ENCODE measurements at places on chromosomes 12 and 14. TPM values are rescaled to one million over a fixed set of nuclear protein-coding genes. Genes with fewer than 3 reads are reported as not detected.

DNA sequence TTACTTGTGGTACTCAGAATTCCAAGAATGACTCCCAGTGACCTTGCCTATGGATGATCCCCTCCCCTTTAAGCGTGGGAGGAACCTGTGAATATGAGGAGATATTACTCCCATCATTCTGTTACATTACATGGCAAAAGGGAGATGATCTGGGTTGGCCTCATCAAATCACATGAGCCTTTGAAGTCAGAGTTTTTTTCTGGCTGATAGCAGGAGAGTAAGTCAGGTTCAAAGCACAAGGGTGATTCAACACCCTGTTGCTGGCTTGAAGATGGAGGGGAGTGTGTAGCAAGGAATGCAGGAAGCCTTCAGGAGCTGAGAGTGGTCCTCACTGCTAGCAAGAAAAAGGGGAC is 9.1 kb upstream of the MDM2 start:
- DNase-seq = no peak

GRCh38 chr12:15322164-15323061 is at the start of gene PTPRO:
Gene PTPRO, plus strand, starts transcription at chr12:15322508.
- no peak for DNase-seq

GRCh38 chr14:99413911-99414310 is 66.7 kb downstream of the SETD3 start:
- no peak for DNase-seq

DNA sequence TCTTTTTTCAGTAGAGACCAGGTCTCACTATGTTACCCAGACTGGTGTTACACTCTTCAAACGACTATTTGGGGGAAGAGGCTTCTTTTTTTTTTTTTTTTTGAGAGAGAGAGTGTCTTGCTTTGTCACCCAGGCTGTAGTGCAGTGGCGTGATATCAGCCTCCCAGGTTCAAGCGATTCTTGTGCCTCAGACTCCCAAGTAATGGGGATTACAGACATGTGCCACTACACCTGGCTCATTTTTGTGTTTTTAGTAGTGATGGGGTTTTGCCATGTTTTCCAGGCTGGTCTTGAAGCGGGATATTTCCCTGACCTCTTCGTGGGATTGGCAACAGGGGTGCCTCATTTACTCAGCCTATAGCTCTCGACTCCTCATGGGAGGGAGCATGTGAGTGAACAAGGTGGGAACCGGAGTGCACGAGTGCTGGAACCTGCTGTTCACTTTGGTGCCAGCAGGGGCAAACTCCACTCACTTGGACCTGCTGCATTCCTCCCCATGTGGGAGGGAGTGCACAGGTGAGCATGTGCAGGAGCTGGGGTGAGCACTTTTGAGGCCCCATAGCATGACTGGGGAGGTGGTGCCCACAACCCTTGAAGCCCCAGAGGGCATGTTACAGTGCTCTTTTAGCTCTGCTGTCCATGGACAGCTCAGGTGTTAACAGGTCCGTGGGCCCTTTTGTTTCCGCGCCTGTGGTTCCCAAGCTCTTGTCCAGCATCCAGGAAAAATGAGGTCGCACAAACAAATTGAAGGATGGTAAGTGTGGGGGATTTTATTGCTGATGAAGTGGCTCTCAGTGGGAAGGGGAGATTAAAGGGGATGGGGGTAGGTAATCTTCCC is 79.1 kb upstream of the HECTD1 start:
- DNase-seq = no peak

DNA sequence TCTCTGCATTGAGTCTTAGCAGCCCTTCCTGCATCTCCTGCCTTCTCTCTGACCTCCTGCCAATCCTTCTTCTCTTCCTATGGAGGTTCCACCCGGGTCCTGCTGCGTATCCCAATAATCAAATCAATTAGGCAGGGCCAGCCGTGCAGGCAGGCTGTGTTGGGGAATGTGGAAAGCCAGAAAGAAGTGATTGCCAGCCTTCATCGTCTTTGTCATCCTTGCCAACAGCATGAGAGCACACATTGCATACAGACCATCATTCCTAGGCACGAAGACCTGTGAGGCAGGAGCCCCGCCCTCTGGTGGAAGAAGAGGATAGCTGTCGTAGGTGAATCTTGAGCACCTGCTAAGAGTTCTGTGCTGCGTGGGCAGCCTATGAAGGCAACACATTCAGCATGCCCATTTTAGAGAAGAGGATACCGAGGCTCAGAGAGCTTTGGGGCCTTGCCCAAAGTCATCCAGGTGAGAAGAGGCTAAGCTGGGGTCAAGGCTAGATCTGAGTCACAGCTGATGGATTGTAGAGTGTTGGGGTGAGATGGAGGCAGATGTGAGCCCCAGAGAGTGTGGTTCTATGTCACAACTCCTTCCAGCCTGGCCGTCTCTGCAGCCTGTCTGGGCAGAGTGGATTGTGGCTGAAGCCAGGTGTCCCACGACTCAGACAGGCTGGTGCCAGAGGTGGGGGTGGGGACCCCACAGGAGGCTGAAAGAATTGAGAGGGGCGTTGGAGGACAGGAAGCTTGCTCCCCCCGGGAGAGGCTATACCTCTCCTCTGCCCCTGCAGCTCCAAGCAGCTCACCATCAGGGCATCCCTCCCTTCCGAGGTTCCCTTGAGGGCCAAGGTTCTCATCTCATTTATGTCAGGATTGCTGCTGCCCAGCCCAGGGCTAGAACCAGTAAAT is 12.7 kb downstream of the C14orf132 start:
- DNase-seq = no peak

DNA sequence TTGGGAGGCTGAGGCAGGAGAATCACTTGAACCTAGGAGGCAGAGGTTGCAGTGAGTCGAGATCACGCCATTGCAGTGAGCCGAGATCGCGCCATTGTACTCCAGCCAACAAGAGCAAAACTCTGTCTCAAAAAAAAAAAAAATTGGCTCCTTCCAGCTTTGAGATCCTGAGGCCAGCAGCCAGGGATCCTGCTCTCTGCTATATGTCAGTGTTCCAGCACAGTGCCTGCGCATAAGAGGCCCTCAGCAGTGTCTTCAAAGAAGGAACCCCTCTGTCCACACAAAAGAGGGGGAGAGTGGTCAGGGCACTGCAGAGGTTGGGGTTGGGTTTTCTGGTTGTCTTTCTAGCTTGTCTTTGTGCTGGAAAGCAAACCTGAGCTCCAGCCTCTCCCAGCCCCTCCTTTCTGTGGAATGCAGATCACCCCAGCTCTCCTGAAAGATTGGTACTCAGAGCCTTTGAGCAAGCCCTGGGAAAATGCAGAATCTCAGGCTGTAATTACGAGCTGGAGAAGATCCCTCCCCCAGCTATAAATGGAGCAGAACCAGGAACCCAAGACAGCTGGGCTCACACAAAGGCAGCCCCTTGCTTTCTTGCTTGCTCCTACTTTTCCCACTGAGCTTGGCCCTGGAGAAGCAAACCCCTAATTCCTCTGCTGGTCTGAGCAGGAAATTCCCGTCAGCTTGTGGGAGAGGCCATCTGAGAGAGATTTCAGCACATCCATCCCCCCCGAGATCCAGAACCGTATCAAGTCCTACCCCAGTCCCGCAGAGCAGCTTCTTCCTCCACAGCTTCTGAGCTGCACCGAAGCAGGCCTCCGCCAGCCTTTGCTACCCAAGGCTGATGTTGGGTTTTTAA is 205.7 kb downstream of the ZFP36L1 start:
- no peak for DNase-seq

DNA sequence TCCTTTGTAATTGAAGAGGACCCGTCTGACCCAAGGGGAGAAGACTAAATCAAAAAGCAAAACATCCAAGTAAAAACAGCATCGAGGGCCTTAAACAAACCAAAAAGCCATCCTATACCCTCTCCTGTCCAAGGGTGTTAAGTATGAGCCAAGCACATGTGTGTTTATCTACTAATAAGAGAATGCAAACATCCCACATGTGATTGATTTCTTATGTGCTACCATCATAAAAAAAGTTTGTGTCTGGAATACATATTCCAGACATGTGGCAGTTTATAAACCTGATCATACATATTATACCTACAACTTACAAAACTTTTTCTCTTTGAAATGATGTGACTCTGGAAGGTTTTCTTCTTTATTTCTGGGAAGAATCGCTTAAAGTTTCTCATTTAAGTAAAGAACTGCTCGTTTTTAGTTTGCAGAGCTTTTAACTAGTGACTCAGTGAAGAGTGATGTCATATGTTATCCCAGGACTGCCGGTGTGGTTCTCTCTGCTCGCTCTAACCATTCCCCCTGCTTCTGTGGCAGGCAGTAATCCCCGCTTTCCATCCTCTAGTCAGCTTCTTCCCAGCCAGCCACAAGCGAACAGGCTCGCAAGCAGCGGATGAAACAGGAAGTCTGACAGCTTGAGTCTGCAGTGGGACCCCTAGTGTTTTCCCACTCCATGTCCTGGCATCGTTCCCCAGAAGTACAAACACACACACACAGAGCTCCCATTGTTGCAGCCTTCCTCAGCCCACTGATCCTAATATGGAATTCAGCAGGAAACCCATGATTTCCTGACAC is 431 bp upstream of the RHOJ start:
- DNase-seq = no peak

- no peak for DNase-seq
These were observed 65.8 kb upstream of the SLC8A3 start for GRCh38 chr14:70254476-70254961.

GRCh38 chr14:61502459-61503093 is 181.2 kb downstream of the PRKCH start:
- DNase-seq = no peak

DNA sequence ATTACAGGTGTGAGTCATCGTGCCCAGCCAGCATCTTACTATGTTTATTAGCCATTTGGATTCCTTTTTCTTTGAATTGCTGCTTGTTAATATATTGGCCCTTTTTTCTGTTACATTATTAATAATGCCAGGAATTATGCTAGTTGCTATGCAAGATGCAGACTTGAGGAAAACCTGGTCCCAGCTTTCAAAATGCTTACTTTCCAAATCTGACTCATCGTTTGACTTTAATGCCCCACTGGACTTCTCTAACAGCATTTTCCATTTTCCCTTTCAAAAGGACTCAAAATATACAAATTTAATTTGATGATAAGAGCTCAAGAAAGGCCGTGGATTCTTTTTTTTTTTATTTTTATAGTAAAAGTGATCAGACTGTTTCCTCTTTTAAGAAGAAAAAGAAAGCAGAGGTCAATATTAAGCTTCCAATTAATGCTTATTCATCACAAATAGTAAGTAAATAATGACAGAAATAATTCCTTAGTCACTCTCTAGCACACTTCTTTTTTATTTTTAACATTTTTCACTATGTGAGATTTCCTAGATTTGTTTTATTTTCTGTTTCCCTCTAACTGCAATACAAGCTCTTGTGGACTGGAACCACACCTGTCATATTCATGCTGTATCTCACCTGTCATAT is 146.1 kb upstream of the FGD4 start:
- DNase-seq = no peak

- DNase-seq = no peak
These were observed 14.1 kb downstream of the PLCZ1 start for GRCh38 chr12:18723752-18724151.

GRCh38 chr14:74841230-74842207 is 34.4 kb downstream of the PROX2 start:
- DNase-seq = no peak

DNA sequence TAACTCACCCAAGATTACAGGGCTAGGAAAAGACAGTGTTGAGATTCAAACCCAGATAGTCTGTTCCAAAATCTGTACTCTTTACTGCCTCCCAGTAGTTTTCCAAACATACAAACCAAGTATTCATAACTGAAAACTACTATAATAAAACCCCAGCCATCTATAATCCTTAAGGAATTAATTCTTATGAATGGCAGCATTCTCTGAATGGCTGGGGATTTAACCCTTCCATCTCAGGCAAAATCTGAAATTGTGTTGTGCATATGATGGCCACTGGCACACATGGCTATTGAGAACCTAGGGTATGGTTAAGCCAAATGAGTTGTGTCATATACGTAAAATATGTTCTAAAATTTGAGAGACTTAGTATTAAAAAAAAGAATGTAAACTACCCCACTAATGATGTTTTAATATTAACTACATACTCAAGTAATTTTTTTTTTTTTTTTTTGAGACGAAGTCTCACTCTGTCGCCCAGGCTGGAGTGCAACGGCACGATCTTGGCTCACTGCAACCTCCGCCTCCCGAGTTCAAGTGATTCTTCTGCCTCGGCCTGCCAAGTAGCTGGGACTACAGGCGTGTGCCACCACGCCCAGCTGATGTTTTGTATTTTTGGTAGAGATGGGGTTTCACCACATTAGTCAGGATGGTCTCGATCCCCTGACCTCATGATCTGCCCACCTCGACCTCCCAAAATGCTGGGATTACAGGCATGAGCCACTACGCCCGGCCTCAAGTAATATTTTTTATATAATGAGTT is 16.7 kb downstream of the PPP1R13B start:
- DNase-seq = no peak

GRCh38 chr12:63922474-63922873 is 78.0 kb downstream of the SRGAP1 start:
- no peak for DNase-seq

GRCh38 chr12:67145692-67146091 is 123.5 kb upstream of the CAND1 start:
- DNase-seq = no peak

DNA sequence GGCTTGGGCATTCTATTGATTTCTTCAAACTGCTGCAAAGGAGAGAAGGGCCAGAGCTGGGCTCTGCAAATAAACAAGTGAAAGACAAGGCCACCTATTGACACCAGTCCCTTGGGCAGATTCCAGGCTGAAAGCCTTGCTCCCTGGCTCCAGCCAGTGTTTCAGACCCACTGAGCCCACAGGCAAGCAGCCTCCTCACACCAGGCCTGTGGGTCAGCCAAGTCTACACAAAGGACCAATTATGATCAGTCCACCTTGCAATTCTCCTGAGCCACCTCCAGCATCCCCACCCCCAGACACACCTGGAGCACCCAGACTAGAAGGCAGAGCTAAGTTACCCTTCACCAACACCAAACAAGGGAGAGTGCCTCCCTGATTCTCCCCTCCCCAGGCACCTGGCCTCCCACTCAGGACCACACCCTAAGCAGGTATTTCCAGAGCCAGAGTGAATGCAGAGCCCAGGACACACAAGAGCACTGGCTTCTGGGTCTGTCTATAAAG is 13.8 kb downstream of the ACTN1 start:
- DNase-seq = no peak

Gene OR6C76
- not detected for total RNA-seq

Gene MYF6
- 0.44 TPM for total RNA-seq

Gene SLC5A8
- not detected for total RNA-seq

Gene MAP3K9
- total RNA-seq = 1.7 TPM

Gene C12orf56
- not detected for total RNA-seq

Gene PIWIL1
- not detected for total RNA-seq

Gene GPN3
- 14.7 TPM for total RNA-seq

Gene RAD9B
- total RNA-seq = not detected

Gene NTS
- total RNA-seq = not detected

Gene MDGA2
- total RNA-seq = 0.16 TPM

Gene SLC10A1
- total RNA-seq = not detected

Gene GALNT8
- 1.7 TPM for total RNA-seq

Gene ZFHX2
- 0.63 TPM for total RNA-seq

Gene PLEKHG7
- total RNA-seq = not detected
